ENCODE measurements at places on chromosomes 3 and 15. TPM values are rescaled to one million over a fixed set of nuclear protein-coding genes. Genes with fewer than 3 reads are reported as not detected.

DNA sequence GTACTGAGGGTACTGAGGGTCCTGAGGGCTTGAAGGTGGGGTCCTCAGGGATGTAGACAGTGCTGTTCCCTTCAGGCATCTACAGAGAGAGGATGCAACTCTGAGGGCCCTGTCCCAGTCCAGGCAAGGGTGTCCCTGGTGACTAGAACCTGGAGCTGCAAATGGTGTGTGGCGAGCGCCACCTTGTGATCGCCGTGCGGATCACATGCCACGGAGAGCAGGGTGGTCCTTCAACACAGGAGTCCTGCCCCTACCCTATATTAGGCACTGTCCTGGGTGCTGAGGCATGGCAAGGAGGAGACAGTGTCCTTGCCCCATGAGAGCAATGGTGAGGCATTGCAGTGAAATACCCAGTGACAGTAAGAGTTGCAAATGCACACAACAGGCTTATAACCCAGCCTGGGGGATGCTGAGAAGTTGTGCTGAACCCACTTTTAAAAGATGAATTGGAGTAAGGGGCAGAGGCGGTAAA is 23.6 kb downstream of the RHCG start:
- ATAC-seq, result no peak

DNA sequence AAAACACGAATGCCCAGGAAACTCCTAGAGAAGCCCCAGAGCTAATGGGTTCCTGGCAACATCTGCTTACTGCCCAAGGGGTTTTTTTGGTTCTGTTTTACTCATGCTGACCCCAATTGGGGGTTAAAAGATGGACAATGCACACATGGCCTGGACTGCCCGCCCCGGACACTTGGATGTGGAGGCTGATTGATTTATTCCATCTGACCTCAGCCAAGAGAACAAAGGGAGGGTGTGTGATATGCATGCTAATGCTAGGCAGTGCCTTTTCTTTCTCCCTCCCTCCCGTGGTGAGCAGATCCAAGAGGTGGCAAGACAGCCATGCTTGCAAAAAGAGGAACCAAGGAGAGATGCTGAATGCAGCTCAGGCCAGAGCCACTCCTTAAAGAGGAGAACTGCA is 3.3 kb upstream of the LRTM1 start:
- no peak for ATAC-seq

DNA sequence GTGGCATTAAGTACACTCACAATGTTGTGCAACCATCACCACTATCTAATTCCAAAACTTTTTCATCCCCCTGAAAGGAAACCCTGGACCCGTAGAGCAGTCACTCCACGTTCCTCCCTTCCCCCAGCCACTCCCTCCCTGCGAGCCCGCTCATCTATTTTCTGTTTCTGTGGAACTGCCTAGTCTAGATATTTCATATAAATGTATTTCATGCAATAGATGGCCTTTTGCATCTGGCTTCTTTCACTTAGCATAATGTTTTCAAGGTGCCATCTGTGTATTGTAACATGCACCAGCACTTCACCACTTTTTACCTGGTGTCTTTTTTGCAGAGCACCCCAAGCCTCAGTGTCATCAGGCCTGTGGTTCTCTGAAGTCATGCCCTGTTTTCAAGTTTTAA is 10.7 kb downstream of the CGNL1 start:
- no peak for ATAC-seq

DNA sequence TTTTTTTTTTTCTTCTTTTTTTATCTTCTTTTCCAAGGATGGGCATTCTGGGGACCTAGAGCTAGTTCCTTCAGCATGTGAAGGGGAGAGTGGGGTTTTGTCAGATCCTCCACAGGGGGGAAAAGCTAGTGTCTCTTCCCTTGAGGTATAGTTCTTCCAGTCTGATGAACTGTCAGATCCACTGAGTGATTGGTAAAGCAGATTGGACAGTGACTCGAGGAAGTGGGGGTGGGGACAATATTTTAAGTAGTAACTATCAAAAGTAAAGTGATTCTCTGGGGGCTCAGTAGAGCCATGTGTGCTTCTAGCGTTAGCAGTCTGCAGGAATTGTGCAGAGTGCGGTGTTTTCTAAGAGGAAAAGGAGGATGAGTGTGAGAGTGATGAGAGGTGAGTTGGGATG is 62.0 kb upstream of the TRIM71 start:
- no peak for ATAC-seq

DNA sequence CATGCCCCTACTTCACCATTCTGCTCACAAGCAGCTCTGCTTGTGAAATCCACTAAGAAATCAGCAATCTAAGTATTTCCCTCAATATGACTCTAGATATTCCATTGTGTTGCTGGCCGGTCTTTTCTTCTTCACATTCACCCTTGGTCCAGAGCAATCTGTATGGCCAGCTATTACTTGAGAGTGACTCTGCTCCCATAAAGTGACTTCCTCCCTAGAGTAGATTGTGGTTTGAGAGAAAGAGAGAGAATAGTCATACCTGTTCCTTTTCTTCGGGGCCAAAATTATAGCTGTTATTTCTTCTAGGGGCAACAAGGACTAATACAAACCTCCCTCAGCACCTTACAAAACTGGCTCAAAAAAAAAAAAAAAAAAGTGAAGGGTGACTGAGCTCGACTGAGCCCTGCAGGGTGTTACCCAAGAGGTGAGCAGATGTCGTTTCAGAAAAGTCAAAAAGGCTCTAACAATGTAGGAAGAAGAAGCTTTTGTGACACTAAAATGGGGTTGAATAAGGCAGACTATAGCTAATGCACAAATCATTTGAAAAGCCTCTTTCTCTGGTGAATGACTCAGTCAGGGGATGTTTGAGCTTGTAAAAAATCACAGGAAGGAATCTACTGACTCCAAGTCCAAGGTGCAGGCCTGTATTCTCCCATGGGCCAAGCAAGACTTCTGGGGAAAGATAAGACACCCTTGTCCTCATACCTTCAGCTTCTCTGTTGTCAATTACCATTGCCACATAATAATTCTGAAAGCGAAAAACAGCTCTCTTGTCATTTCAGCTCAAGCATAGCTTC is 161.0 kb upstream of the SLC24A5 start:
- ATAC-seq, result no peak

DNA sequence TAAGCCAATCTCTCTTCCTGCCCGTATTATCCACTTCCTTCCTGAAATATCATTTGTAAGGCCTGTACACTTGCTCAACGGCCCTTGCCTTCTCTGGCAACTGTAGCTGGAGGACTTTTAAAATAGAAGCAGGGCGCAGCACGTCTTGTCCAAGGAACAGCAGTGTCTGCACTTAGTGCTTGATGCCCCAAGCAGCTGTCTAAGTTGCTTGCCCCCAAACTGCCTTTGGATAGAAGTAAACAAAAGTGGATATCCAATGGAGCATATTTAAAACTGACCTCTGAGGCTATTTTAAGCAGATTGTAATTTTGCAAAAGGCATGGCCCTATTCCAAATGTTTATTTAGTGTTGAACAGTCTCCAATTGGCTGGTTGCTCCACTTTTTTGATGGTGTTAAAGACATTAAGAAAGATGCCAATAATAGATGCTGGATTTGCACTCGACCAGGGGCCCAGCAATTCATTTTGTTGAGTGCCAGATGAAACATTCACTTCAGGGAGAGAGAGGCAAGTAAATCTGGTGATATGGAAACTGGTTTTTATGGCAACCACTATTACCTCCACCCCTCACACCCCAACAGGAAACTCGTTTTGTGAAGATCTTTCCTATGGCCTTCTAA is 526.8 kb upstream of the TBL1XR1 start:
- ATAC-seq, result peak; percentile 94

DNA sequence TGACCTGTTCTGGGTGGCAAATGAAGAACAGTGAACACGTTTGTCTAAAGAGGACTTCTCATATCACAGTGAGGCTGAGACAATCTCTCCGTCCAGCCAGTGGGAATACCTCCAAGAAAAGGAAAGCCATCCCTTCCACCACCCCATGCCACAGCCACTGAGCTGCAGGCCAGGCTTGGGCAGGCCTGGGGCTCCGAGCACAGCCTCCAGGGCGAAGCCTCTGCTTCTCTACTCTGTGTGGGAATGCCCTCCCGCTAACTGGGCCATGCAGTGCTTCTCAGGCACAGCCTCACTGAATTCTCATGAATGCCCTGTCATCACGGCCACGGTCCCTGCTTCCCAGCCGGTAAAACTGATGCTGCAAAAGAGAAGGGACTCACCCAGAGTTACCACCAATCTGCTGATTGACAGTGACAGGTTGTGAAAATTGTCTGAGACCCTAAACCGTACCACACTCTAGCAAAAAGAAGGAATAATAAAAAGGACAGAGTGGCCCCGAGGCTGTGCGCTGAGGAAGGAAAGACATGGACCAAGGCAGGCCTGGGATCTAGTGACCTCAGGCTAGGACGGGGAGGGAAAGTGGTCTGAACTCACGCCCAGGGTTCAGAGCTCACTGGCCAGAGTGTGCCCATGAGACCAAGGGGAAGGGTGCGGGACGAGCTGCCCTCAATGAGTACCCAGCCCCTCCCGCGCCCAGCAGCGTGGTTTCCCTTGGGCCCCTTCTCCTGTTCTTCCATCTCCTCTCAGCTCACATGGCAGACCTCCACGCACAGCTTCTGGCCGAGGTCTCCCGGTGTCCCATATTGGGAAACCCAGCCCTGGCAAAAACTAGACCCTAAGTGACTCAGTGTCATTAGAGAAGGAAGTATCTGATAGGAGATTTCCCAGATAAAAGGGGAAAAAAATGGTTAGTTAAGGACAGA is 52.8 kb downstream of the DHX30 start:
- no peak for ATAC-seq

GRCh38 chr3:42702982-42703694 is 540 bp upstream of the HHATL start:
- ATAC-seq, result no peak

DNA sequence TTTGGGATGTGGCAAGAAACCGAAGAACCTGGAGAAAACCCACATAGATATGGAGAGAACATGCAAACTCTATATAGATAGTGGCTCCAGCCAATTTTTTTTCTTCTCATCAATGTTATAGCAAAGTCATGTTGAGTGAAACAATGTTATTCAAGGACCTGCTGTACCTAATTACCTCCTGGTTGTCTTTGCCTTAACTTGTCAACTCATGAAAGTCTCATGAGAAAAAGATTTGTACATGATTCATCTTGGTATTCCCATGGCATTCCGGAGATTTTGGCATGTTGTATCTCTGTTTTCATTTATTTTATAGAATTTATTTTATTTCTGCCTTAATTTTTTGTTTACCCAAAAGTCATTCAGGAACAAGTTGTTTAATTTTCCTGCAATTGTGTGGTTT is 303.8 kb upstream of the CDIN1 start:
- no peak for ATAC-seq

DNA sequence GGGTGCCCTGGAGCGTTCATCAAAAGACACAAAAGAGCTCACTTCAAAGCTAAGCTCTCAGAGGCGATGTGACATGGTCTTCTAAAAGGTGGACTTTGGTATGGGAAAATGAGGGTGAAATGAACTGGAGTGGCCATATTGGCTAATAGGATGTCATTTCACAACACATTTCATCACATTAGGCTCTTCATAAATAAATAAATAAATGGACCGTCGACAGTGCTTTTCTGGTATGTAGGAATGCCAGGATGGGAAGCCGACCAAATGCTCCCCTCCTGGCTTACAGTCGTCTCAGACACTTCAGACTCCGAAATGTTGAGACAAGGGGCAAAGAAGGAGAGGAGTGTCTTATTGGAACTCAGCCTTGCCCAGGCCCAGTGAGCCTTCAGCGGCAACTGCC is 383.0 kb downstream of the NTRK3 start:
- no peak for ATAC-seq

DNA sequence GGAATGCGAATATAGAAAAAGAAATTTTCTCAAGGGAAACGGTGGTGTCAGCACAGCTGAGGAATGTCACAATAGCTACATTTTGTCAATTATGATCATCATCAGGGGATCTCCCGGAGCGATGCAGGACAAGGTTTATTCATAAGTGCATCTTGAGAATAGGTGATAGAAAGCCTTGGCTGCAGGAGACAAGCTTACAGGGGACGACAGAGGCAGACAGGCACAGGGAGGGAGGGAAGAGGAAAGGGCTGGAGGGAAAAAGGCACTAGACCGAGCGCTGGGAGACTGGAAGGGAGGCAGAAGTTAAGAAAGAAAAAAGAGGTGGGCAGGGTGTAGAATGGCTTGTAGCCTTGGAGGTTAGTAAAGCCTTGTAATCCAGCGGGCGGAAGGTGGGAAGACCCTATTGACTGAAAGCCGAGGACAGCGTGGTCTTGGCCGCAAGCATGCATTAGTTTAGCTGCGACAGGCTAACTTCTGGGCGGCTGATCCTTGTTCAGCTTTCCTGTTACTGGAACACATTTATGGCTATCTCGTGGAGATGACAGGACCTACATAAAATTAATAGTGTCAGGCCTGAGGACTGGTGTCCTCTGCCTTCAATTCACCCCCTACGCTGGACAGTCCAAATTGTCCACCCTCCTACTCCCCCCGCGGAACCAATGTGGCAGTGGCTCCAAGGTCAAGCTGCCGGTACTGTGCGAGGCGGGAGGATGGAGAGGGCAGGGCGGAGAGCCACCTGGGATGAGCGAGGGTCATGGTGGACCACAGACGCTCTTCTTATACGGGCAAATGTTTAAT is 1.4 kb upstream of the NECTIN3 start:
- ATAC-seq, result no peak

DNA sequence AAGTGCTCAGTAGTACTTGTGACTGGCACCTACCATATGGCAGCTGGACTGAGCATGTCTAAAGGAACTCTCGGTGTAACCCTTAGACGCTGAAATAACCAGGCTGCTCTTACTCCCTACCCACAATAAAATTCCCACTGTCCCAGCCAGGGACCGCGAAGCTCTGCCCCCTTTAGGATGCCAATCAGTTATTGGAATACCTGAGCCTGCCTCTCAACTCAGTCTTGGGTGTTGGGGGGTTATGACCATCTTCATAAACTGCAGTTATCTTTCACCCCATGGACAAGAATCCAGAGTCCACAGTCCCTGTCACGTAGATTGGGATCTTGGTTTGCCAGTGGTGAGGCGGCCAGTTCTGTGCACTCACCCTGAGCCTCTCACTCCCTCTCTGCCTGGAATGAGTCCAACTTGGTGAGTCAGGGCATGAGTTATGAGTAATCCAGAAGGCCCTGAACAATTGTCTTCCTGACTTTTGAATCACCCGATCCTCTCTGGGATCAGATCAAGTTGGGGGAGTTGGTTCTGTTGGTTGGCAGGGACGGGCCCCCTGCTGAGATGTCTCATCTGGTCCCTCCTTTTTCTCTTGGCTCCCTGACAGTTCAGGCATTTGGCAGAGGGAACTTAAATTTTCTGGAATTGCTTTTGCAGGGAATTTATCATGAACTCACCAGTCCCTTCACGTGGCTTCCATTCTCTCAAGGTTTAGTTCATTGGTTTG is 120.1 kb upstream of the UBE2E1 start:
- ATAC-seq, result peak; percentile 94

The CCR9 gene
- total RNA-seq, result not detected

The ARRDC4 gene
- total RNA-seq, result 106 TPM

All from gastroesophageal sphincter (tissue), 4 donors.